ENCODE measurements at places on chromosomes 13 and 19. TPM values are rescaled to one million over a fixed set of nuclear protein-coding genes. Genes with fewer than 3 reads are reported as not detected.
A peak's percentile ranks its signal among the peaks of the same experiment; 100 is the strongest.

The CEACAM7 gene
- total RNA-seq: not detected

The CYP4F3 gene
- total RNA-seq: 0.27 TPM

The SIGLEC8 gene
- 0.27 TPM for total RNA-seq

The ZSCAN22 gene
- total RNA-seq: 3.0 TPM

The KRTDAP gene
- total RNA-seq: not detected

The CEACAM21 gene
- total RNA-seq: 11.3 TPM

- no peak for DNase-seq
Observed at GRCh38 chr19:51098365-51099046, 9.7 kb downstream of the CTU1 start.

GRCh38 chr19:16247353-16248182, 49.9 kb downstream of the AP1M1 start:
- peak; percentile 75 for DNase-seq

GRCh38 chr13:97261254-97262005, 39.3 kb downstream of the MBNL2 start:
- DNase-seq: no peak

DNA sequence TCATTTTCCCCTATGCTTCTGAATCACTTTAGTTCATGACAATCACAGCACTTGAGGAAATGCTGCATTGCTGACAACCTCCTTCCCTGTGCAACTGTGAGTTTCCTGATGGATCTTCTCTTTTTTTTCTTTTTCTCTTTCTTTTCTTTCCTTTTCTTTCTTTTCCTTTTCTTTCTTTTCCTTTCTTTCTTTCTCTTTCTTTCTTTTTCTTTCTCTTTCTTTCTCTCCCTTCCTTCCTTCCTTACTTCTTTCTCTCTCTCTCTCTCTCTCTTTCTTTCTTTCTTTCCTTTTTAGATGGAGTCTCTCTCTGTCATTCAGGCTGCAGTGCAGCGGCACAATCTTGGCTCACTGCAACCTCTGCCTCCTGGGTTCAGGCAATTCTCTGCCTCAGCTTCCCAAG, 247.9 kb upstream of the HTR2A start:
- no peak for DNase-seq

DNA sequence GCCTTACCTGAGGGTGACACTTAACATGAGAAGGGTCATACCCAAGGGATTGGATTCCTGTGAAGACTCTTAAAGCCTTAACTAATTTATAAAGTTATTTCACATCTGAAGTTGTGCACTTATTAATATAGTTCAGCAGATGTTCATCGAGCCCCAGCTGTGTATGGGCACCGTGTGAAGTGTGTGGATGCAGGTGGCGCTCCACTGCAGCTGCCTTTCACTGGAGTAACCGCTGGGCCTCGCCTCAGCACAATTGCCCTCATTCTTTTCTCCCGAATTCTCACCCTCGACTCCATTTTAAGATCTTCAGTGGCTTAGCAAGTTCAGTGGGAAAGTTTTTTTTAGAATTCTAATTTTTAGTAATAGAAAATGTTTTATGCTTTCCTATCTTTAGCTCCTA, 66.2 kb downstream of the DPY19L3 start:
- no peak for DNase-seq

DNA sequence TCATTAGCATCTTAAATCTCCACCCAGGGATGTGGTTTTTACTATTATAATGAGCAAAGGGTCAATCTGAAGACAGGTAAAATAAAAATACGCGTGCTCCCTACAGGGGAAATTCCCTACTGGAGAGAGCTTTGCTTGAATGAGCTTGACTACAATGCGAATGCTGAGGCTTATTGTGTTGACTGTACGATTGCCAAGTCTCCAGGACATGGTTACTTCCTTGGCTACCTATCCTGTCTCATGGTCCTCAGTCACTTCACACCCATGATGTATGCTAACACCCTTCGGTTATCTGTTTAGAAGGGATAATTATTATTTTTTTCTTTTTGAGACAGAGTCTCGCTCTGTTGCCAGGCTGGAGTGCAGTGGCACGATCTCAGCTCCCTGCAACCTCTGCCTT, 61.7 kb downstream of the ZNF627 start:
- no peak for DNase-seq

DNA sequence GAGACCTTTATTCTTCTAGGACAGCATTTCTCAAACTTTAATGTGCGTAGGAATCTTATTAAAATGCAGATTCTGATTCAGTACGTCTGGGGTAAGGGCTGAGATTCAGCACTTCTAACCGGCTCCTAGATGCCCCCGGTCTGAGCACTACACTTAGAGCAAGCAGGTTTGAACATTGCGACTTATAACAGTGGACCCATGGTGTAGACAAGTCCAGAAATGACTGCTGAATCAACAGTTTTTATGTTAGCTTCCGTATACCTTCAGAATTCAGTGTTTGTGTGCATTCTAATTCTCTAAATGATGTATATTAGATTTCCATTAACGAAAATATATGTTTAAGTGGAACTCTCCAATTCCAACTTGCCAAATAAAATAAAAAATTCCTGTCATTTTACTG, 17.5 kb upstream of the CPB2 start:
- no peak for DNase-seq

DNA sequence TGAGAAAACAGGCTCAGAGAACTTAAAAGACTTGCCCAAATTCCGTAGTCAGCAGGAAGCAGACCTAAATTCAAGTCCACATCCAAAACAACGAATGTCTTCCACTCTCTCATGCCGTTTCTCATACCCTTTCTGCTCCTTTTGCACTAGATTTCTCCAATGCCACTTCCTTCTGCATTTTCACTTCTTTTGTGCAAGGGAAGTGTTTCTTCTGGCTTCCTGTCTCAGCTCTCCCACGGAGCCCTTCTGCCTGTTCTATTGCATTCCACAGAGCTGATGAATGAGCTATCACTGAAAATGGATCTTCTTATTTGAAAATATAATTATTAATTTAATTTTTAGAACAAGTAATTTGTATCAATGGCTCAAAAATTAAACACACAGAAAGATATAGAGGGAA, 56.1 kb upstream of the STK24 start:
- DNase-seq: peak; percentile 36

- no peak for DNase-seq
Observed at GRCh38 chr13:39913928-39914327, 258.5 kb downstream of the COG6 start.

DNA sequence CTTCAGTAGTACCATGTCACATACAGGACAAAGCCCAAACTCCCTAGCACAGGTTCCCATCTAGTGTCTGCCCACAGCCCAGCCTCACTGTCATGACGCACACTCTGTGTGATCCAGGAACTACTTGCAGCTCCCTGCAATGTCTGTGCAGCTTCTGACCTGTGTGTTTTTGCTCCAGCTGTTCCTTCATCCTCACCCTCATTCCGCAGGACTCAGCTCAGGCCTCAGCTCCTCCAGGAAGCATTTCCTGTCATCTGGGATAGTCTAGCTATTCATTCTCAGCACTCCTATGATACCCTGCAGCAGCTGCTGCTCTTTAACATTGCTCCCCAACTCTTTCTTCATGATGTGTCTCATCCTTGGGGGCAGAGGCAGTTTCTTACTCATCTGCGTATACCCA, 56.1 kb downstream of the ENOX1 start:
- DNase-seq: no peak

DNA sequence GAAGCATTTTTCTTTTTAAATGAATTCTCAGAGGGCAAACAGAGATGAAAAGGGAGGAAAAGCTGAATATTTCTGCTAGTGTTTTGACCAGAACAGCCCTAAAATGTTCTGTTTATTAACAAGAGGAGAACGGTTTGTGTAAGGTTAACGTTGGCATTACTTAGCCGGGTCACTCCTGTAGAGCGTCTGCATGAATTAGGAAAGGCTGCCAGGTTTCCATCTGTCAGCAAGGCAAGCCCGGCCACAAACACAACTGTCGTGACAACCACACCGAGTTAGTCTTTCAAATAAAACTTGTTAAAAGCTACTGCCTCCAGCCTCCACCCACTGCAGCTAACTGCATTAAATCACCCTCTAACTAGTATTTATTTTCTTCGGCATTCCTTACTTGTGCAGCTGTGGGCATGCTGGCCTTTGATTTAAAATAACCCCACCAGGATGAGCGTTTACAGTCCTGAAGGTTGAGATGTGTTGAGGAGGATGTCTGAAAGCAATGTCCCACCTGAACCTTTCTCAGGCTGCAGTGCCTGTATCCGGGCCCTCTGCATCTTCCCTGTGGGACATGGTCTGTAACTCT, 527.9 kb downstream of the FGF9 start:
- DNase-seq: no peak

DNA sequence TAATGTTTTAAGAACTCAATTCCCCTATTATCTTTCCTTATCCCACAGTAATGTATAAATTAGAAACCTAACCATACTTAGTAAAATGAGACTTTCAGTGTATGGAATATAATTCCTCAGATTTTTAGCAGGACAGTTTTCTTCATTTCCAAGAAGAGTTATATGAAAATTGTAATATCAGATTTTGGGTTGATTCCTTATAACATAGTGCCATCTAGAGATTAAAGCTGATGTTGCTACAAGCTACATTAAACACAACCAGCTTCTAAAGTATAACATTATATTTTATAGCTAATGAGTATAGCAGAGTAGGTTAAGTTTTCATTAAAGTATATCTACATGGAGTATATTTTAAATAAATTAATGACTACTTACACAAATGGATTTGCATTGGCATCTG, 99.7 kb upstream of the MIR17HG start:
- DNase-seq: peak; percentile 28

All from hematopoietic multipotent progenitor cell (in vitro differentiated cells).